ENCODE measurements at places on chromosomes 12 and 14.

- DNase-seq: no peak
Measured at GRCh38 chr12:105485321-105485910, 154.9 kb downstream of the C12orf75 start.

GRCh38 chr14:64721391-64721791 lies 17.2 kb downstream of the PLEKHG3 start:
- no peak for DNase-seq

- DNase-seq: no peak
Measured at GRCh38 chr12:92331383-92331782, 185.7 kb upstream of the BTG1 start.

GRCh38 chr12:47758834-47759690 lies at the start of gene RAPGEF3:
Gene RAPGEF3 (minus strand): TSS chr12:47758880. CDS start chr12:47758556, 324 bp downstream.
- peak; percentile 86 for DNase-seq

DNA sequence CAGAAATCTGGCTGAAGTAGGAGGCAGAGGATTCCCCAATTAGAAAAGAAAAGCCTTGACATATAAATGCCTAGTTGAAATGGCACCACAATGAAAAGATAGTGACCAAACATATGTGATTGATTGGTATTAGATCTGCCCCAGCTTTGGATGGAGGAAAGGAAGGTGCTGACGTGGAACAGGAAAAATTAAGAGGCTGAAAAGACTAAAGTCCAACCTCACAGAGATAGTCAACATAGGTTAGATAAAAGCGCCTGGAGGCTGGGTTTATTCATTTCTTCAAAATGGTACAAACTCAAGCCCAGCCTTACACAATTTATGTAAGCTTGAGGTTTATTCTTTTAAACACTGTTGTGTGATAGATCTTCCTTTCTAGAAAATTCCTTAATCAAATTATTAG lies 129.6 kb downstream of the RPS29 start:
- DNase-seq: no peak

GRCh38 chr12:11513288-11513687 lies 117.9 kb upstream of the PRB2 start:
- DNase-seq: no peak

DNA sequence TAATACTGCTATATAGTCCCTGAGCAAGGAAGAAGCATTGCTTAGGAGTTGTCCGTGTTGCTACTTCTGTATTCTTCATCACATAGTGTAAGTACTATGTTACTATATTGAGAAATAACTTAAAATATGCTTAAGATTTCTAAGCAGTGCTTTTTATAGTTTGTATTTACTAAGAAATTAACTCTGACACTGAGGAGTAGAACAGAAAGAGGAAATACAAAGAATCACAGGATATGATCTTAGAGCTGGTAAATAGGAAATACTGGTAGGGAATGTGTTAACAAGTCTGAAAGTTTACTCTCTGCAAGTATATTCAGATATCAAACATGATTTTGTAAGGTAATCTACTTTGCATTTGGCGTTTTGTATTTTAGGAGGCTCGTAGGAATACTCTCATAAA lies 15.5 kb downstream of the XPOT start:
- no peak for DNase-seq

DNA sequence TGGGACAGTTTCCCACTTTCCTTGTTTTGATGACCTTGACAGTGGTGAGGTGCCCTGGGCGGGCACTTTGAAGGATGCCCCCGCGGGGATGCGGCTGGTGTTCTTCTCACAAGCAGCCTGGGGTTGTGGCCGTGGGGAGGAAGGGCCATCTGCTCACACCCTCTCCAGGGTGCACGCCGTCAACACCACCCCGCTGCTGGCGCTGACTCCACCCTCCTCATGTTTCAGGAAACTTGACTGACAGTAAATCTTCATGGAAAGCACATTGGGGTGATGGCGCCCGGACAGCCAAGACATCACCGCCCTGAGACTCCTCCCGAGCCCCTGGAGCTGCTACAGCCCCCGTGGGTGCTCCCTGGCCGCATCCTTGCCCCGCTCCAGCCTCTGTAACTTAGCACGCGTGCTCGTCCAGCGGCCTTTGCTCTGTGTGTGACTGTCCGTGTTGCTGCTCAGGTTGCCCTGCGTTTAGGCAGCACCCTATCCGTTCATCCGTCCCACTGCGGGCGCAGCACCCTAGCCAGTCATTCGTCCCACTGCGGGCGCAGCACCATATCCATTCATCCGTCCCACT lies 150.2 kb upstream of the C14orf180 start:
- no peak for DNase-seq

- DNase-seq: peak; percentile 53
Measured at GRCh38 chr14:91418387-91419043, 895 bp upstream of the CCDC88C start.

DNA sequence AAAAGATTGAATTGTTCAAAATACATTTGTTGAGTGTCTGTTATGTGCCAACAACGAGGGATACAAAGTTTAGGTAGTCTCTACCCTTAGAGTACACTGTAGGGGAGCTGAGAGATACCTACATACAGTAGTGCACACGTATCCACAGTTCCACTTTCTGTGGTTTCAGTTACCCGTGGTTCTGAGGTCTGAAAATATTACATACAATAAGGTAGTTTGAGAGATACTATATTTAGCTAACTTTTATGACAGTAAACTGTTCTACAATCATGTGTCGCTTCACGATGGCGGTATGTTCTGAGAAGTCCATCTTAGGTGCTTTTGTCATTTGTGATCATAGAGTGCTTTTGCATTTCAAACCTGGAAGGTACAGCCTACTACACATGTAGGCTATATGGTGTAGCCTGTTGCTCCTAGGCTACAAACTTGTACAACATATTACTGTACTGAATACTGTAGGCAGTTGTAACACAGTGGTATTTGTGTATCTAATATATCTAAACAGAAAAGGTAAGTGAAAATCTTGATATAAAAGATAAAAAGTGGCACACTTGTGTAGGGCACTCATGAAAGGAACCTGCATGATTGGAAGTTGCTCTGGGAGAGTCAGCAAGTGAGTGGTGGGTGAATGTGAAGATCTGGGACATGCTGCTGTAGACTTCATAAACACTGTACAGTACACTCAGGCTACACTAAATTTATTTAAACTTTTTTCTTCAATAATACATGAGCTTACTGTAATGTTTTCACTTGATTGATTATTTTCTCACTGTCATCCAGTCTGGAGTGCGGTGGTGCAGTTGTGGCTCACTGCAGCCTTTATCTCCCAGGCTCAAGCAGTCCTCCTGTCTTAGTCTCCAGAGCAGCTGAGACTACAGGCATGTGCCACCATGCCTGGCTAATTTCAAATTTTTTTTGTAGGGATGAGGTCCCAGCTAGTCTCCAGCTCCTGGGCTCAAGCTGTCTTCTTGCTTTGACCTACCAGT lies 4.0 kb downstream of the CPSF6 start:
- DNase-seq: peak; percentile 35

DNA sequence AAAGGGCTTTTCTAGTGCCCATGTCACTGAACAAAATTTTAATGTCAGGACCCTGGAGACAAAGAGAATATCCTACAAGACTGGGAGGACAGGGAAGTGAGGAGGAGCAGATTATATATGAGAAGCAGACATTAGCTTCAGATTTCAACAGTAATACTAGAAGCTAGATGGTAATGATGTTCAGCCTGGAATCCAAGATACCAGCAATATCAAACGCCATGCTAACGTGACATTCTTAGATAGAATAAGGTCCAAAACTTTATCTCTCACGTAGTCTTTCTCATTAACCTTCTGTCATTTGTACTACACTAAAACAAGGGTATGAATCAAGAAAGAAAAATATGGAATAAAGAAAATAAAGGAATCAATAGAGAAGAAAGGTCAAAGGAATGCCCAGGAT lies 18.7 kb downstream of the SOS2 start:
- no peak for DNase-seq

GRCh38 chr12:107474639-107475539 lies 210.7 kb upstream of the PWP1 start:
- no peak for DNase-seq

- no peak for DNase-seq
Measured at GRCh38 chr12:72295101-72295500, 22.9 kb downstream of the TRHDE start.

DNA sequence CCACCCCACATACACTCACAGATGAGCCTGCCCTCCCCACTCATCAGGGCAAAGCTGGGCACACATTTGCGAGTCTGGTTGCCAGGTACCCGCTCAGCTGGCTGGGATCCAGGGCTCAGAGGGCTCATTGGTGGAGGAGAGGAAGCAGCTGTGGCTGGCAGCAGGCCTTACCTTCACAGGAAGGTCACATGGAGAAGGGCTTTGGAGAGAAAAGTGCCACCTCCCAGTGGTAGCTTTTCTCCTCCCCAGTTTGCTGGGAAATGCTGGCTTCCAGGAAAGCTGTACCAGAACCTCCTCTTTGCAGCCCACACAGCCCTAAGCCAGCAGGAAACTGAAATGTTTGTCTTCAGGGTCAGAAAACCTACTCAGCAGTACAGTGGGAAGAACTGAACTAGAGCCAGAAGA lies 55.6 kb downstream of the LGMN start:
- DNase-seq: no peak

DNA sequence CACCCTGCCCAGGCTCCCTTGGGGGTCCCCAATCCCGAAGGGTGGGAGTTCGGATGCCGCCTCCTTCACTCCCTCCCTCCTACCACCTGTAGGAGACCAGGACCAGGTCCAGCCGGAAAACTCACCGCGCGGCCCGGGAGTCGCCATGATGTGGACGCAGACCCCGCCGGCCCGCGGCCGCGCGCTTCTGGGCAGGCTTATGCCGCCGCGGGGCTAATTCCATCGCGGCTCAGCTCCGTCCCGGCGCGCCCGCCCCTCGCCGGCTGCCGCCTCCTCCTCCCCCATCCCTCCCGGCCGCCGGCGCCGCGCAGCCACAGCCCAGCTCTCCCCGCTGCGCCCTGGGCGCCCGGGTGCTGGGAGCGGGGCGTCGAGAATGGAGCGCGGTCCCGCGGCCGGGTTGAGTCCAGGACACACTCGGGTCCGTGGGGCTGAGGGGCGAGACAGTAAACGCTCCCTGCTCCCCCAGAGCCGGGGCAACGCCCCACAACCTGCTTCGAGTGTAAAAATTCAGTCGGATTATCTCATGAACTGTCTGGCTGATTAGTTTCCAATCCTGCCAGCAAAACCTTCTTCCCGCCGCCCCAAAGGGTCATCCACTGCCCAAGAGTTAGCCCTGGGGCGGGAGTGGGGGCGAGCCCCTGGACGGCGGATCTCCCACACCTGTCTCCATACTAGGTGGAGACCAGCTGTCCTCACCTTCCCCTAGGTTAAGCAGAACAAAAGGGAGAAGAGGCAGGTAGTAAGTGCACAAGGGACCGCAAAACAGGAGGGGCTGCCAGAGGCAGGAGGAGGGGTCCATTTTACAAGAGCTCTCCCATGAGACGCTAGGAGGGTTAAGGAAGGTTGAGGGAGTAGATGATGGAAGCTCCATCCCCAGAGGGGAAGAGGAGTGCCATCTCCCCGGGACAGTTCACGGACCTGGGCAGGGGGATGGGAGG lies at the start of gene ANO2:
Gene ANO2 (minus strand): TSS at position 189 of the 938 bp plus-strand sequence. CDS start 42 bp downstream, at position 147.
- DNase-seq: no peak

GRCh38 chr12:19068137-19068536 lies 61.4 kb upstream of the PLEKHA5 start:
- DNase-seq: no peak

- no peak for DNase-seq
Measured at GRCh38 chr14:50733494-50733893, 65.4 kb upstream of the SAV1 start.

- no peak for DNase-seq
Measured at GRCh38 chr14:34297786-34298520, 164.1 kb downstream of the SPTSSA start.

DNA sequence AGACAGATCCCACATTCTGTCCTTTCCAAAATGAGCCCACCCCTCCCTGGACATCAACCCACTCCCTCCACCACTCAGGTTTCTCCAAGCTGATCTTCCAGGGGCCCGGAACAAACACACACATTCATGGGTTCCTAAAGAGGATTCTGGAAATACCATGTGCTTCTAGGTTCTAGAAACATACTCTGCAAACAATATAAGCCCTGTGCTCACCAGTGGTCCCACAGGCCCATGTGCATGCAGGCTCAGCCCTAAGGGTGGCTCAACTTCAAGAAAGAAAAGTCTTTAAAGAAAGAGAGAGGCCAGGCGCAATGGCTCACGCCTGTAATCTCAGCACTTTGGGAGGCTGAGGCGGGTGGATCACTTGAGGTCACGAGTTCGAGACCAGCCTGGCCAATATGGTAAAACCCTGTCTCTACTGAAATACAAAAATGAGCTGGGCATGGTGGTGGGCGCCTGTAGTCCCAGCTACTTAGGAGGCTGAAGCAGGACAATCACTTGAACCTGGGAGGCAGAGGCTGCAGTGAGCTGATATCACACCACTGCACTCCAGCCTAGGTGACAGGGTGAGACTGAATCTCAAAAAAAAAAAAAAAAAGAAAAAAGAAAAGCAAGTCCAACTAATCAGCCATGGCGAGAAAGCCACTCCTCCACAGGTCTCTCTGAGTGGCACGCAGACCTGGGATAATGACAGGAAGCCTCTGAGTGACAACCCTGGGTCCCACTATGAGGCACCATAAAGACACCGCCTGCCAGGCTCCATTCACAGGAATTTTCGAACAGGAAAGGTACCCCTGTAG lies 59.5 kb upstream of the PNMA1 start:
- DNase-seq: no peak

- DNase-seq: no peak
Measured at GRCh38 chr12:48029491-48030172, 25.4 kb upstream of the COL2A1 start.

Measured in GM13977 (cell line).